ENCODE measurements at places on chromosomes 11 and 22. TPM values are rescaled to one million over a fixed set of nuclear protein-coding genes. Genes with fewer than 3 reads are reported as not detected.

The KCNJ1 gene
- 0.22 TPM for total RNA-seq

GRCh38 chr11:57647960-57648800 is 1.5 kb downstream of the YPEL4 start:
- no peak for DNase-seq

The NDUFA6 gene
- 59.8 TPM for total RNA-seq

GRCh38 chr22:28299753-28300152 is 379.9 kb downstream of the TTC28 start:
- DNase-seq, result no peak

The ACCS gene
- 18.7 TPM for total RNA-seq

GRCh38 chr11:10526974-10527918 is 13.7 kb downstream of the RNF141 start:
- no peak for DNase-seq

The SUSD2 gene
- 1.5 TPM for total RNA-seq

The TBX10 gene
- not detected for total RNA-seq

The MALAT1 gene
- 32,316 TPM for total RNA-seq

The SAA1 gene
- total RNA-seq, result not detected

The UBQLN3 gene
- total RNA-seq, result 0.08 TPM
